ENCODE measurements at places on chromosomes 13 and 19. TPM values are rescaled to one million over a fixed set of nuclear protein-coding genes. Genes with fewer than 3 reads are reported as not detected.

The EDDM13 gene
- total RNA-seq: 0.19 TPM

The GJB2 gene
- under 0.01 TPM for total RNA-seq

The SRRM5 gene
- not detected for total RNA-seq

The FSTL3 gene
- 52.0 TPM for total RNA-seq

The SLC10A2 gene
- not detected for total RNA-seq

The NCAN gene
- not detected for total RNA-seq

The ZNF541 gene
- 0.85 TPM for total RNA-seq

The ZNF793 gene
- total RNA-seq: 3.4 TPM

The PLPPR3 gene
- 0.56 TPM for total RNA-seq

The ZNF737 gene
- total RNA-seq: 8.2 TPM

The ZNF154 gene
- 3.1 TPM for total RNA-seq

The ZNF112 gene
- 7.1 TPM for total RNA-seq

The ZNF470 gene
- 6.3 TPM for total RNA-seq

The THAP8 gene
- 3.3 TPM for total RNA-seq

The ATXN8OS gene
- total RNA-seq: not detected

The ZNF229 gene
- total RNA-seq: 8.6 TPM

The NKPD1 gene
- 0.56 TPM for total RNA-seq

The ZNF99 gene
- total RNA-seq: not detected

The GNG7 gene
- under 0.01 TPM for total RNA-seq

The SPTBN4 gene
- 0.77 TPM for total RNA-seq

The UCHL3 gene
- 30.4 TPM for total RNA-seq

The LRRC25 gene
- under 0.01 TPM for total RNA-seq

The NANOS3 gene
- total RNA-seq: not detected

The MED26 gene
- 6.3 TPM for total RNA-seq

The ZNF729 gene
- under 0.01 TPM for total RNA-seq

The ZNF382 gene
- total RNA-seq: 3.8 TPM

The MISP gene
- total RNA-seq: 0.19 TPM

The GRIN2D gene
- 0.28 TPM for total RNA-seq

The JSRP1 gene
- total RNA-seq: not detected

The PGLYRP2 gene
- not detected for total RNA-seq

The SLAIN1 gene
- total RNA-seq: 0.56 TPM

The CEACAM20 gene
- total RNA-seq: not detected

The CYP2F1 gene
- under 0.01 TPM for total RNA-seq

The LILRB3 gene
- total RNA-seq: not detected

The NALCN gene
- 32.8 TPM for total RNA-seq

The CPAMD8 gene
- total RNA-seq: 0.19 TPM

The GPC6 gene
- 4.4 TPM for total RNA-seq

The LILRA5 gene
- not detected for total RNA-seq

The MIA gene
- not detected for total RNA-seq

The SYNGR4 gene
- not detected for total RNA-seq

The LGI4 gene
- under 0.01 TPM for total RNA-seq

The CRX gene
- total RNA-seq: not detected

Measured in regular cardiac myocyte (primary cell).